ENCODE measurements at places on chromosomes 16 and 17.

DNA sequence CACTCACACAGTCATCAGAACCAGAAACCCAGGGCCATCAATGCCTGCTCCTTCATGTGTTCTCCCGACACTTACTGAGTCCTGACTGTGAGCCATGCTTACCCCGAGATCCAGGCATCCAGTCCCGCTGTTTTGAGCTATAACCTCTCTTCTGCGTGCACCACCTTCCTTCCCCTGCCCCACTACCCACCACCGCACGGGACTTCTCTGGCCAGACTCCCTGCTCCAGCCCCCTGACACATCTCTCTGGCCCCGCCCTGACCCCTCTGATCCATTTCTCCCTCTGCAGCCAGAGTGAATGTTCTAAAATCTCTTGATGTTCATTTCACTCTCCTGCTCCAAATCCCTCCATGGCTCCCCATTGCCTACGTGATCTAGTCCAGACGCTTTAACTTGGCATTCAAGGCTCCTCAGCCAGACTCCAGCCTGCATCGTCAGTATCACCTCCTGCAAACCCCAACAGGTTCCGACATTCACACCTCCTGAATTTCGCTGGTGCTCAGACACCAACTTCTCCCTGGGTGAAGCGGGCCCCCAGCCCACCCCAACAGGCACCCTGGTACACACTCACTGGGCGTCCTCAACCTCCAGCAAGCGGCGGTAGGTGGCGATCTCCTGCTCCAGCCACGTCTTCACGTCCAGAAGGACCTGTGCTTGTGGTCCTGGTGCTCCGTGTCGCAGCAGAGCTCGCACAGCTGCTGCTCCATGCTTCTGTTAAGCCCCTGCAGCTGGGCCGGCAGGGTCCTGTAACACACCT lies 3.1 kb upstream of the KRT17 start:
- DNase-seq, result no peak

DNA sequence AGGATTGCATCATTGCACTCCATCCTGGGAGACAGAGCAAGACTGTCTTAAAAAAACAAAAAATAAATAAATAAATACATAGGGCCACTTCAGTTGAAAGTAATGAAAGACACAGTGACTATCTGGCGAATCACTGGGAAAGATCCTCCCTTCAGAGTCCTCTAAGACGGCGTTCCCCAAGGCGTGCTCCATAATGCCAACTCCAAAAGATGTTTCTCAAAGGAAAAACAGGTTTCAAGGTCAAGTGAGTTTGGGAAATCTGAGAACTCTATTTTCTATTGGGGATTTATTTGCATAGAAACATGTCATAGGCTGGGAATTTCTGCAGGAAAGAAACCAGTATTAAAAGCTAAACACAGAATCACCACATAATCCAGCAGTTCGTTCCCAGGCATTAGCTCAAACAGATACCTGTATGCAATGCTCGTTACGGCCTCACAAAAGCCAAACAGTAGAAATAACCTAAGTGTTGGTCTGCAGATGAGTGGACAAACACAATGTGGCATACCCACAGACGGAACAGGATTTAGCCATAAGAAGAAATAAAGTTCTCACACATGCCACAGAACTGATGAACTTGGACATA lies 7.9 kb downstream of the KLHDC4 start:
- DNase-seq, result no peak

- peak; percentile 81 for DNase-seq
These were observed 656 bp upstream of the GEMIN4 start for GRCh38 chr17:752620-753219.

DNA sequence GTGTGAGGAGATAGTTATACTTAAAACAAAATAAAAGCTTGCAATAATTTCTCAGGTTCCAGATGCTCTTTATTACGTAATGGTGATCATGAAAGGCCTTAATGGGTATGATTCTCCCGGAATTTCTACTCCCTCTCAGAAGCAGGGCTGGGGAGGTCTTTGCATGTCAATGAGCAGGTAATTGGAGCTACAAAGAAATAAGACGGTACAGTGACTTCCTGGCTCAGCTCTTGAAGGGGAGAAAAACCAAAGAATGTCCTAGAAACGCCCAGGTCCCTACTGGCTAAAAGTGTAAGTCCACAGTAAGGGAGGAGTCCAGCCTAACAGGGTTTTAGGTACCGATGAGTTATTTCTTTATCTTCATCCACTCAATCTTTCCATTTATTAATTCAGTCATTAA lies 390.9 kb downstream of the TMEM114 start:
- DNase-seq, result no peak

GRCh38 chr16:10314811-10315210 lies 71.0 kb upstream of the ATF7IP2 start:
- no peak for DNase-seq
